ENCODE measurements at places on chromosomes 6 and 20. TPM values are rescaled to one million over a fixed set of nuclear protein-coding genes. Genes with fewer than 3 reads are reported as not detected.

- DNase-seq: no peak
These were observed 19.4 kb downstream of the GPX6 start for GRCh38 chr6:28496099-28496779.

GRCh38 chr6:53441035-53441493 lies 92.3 kb upstream of the ELOVL5 start:
- DNase-seq: no peak

DNA sequence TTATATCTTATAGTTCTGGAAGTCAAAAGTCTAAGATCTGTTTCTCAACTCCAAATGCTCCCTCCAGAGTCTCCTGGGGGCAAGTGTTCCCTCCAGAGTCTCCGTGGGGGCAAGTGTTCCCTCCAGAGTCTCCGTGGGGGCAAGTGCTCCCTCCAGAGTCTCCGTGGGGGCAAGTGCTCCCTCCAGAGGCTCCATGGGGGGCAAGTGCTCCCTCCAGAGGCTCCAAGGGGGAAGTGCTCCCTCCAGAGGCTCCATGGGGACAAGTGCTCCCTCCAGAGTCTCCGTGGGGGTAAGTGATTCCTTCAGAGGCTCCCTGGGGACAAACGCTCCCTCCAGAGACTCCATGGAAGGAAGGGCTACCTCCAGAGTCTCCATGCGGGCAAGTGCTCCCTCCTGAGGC lies 34.0 kb upstream of the THBS2 start:
- DNase-seq: no peak

DNA sequence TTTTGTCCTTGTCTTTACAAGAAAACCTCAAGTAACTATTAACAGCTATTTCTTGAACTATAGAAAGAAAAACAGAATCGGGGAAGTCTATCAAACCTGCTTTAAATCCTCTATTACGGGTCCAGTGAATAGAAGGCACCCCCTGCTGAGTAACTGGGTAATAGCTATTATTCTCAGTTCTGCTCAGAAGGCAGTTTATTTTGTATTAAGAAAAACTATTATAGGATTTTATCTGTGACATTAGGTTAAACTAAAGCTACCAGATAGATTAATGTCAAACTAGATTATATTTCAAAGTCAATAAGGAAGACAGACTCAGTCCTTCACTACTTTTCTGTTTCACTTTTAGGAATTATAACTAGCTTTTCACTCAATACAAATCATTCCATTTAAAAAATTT lies 93.7 kb downstream of the DST start:
- DNase-seq: no peak

DNA sequence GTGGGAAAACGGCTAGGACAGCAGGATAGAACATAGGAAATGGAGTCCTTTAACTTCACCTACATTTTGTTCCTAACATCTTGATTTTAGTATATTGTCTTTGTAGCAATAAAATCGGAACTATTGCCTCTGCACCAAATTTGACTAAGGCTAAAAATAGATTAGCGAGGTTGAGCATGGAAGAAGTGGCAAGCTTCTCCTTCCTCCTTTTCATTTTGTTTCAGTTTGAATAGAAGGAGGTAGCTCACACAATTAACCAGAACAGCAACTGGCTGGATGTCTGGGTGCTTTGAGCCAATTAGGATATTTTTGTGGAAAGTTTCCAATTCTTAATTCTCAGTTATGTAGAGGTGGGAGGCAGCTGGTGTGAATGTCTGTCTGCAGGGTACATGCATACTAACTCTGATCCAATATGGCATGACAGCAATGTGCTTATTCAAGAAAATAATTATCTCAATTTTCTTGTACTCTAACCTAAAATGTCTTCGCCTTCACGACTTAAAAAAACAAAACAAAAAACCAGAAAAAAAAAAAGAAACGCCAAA lies 3.1 kb upstream of the HECA start:
- DNase-seq: no peak

DNA sequence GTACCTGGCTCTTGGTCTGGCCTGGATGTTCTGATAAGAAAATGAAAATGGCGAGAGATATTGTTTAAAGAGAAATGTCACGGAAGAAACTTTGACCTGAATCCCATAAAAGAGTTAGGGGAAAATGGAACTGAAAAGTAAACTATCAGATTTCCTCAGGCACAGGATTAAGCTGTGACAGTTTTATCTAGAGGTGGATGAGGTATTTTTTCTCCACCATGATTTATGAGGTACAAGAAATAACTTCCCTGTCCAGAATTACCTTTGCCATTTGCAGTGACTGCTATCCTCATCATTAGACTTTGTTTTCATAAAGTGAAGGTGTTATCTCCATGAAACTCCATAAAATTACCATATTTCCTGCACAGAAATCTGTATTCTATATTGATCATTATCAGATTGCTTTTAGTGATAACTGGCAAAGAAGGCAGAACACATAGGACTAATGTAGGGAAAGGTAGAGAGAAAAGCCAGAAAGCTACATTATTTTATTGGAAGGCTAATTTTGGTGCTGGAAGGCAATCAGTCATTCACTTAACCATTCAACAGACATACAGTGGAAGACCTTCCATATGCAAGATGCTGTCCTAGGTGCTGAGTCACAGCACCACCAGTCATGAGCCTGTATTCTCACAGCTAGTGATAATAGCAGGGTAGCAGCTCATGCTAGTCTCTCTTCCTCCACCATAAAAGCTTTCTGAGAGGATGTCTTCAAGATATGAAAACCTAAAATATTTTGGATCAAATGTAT lies 427.3 kb upstream of the CITED2 start:
- DNase-seq: no peak

Gene AIF1
- 7.2 TPM for total RNA-seq

- no peak for DNase-seq
These were observed 42.0 kb upstream of the OLIG3 start for GRCh38 chr6:137536104-137536773.

DNA sequence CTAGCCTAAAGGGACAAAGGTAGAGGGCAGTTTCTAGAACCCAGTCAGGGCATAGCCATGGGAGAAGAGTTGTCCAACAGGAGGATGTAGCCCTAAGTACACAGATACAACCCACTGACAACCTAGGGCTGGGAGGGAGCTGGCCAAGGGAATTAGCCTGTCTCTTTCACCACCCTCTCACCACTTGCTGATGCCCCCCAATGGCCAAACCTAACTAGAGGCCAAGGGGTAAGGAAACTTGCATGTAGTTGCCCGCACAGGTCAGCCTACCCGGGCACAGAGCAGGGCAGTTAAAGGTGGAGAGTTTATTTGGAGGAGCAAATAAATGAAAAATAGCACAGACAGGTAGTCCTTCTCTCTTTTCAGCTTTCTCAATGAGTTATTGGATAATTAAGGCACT lies 143.3 kb downstream of the LRFN2 start:
- no peak for DNase-seq

- DNase-seq: no peak
These were observed 266.0 kb upstream of the CITED2 start for GRCh38 chr6:139640448-139640847.

GRCh38 chr6:161405418-161405817 lies 131.6 kb upstream of the AGPAT4 start:
- no peak for DNase-seq

DNA sequence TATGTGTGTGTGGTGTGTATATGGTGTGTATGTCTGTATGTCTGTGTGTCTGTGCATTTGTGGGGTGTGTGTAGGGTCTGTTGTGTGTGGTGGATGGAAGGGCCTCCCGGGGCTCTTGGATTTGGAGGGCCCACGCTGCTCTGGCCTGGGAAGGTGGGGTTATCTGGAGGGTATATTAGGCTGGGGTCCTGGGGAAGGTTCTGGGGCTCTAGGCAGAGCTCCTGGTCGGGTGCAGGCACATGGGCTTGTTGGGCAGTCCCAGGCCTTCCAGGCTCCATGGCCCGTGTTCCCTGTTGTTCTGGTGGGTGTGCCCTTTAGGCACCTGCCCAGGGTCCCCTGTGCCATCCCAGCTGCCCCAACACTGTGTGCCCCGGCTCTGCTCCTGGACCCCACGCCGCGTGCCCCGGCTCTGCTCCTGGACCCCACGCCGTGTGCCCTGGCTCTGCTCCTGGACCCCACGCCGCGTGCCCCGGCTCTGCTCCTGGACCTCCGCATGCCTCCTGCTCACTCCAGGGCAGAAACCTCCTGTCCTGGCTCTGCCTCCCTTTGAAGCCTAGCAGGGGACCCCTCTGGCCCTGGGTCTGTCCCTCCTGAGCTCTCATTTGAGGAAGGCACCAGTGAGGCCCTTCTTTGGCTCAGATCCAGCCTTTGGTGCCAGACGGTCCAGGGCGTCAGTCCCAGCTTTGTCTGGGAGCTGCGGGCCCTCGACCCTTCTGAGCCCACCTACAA lies 10.2 kb upstream of the MYT1 start:
- no peak for DNase-seq

- DNase-seq: no peak
These were observed 229.5 kb upstream of the FOXQ1 start for GRCh38 chr6:1082285-1082935.

Gene PBOV1
- not detected for total RNA-seq

DNA sequence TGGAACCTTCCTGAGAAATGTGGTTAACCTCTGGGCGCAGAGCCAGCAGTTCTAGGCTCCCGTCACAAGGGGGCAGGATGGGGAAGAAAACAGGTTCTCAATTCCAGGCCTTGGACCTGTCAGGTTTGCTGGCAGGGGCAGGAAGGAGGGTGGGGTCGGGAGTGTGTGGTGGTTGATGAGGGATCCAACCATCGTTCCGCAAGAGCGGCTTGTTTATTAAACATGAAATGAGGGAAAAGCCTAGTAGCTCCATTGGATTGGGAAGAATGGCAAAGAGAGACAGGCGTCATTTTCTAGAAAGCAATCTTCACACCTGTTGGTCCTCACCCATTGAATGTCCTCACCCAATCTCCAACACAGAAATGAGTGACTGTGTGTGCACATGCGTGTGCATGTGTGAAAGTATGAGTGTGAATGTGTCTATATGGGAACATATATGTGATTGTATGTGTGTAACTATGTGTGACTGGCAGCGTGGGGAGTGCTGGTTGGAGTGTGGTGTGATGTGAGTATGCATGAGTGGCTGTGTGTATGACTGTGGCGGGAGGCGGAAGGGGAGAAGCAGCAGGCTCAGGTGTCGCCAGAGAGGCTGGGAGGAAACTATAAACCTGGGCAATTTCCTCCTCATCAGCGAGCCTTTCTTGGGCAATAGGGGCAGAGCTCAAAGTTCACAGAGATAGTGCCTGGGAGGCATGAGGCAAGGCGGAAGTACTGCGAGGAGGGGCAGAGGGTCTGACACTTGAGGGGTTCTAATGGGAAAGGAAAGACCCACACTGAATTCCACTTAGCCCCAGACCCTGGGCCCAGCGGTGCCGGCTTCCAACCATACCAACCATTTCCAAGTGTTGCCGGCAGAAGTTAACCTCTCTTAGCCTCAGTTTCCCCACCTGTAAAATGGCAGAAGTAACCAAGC lies 29.6 kb downstream of the SRSF3 start:
- peak; percentile 93 for DNase-seq

Gene DSN1
- total RNA-seq: 9.9 TPM

Gene LBP
- total RNA-seq: not detected

DNA sequence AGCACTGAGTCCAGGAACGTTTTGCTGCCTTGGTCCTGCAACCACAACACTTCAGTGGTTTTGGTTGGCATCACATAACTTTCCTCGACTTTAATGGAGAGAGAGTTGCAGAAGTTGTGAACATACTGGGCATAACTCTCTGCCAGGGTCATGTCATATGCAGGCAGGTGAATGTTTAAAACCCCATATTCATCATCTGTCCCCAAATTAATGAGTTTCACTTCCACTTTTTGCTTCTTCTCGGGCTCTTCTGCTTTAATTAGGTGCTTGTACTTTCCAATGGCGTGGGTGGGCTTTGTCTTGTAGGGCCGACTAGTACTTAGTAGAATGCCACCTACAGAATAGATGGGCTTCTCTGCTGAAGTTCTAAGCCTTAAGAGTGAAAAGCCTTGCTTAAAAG lies 45.2 kb upstream of the TFAP2A start:
- DNase-seq: no peak

GRCh38 chr20:37841389-37841788 lies 61.5 kb upstream of the VSTM2L start:
- no peak for DNase-seq

DNA sequence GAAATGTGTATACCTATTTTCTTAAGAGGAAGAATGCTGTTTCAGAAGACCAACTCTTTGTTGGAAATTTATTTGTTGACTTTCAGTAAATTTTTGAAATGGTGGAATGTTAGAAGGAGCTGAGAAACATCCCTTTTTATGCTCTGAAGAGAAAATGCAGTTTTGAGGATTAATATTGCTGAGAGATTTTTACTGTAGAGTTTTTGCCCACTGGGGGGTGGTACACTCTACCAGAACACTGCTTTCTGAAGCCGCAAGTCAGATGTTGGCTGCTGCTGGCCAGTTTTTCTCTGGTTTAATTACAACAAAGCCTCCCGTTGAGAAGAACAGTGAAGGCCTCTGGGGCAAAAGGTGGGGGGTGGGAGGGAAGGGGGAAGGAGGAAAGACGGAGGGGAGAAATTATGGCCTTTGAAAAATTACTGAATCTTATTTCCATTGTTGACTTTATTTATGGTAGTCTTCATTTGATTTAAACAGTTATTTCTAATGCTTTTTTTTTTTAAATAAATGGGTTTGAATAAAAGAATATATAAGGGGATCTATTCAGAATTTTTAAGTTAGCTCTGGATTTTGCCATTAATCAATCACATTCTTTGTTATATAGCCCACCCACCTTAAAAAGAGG lies 3.0 kb downstream of the FLRT3 start:
- no peak for DNase-seq

GRCh38 chr6:20338156-20338555 lies 63.5 kb upstream of the E2F3 start:
- no peak for DNase-seq

Gene VIP
- not detected for total RNA-seq

Gene RNF182
- 0.80 TPM for total RNA-seq

Gene CCN5
- 41.2 TPM for total RNA-seq

DNA sequence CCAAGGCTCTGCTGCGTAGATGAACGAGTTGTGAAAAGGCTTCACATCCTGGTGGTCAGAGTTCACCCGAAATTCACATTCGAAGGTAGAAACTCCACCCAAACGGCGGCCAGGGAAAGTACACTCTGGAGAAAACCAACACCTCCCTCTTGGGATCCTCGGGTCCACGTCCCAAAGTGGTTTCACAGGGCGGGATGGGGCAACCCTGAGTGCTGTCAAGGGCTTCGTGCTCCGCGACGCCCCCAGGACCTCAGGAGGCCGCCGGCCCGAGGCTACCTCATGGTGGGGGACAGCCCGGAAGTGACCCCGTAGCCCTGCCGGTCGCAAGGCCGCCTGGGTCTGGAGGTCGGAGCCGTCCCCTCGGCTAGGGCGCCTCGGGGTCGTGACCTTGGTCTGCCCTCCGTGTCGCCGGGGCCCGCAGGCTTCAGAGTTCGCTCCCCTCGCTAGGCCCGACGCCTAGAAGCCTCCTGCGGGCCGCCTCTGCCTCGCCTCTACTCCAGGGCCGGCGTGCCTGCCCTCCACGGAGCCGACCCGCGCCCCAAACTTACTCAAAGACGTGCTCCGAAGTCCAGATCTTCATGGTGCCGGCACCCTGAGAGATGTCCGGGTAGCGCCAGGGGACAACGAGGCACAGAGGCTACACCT lies at the start of gene PRELID3B:
Gene PRELID3B (minus strand): TSS at position 636 of the 645 bp plus-strand sequence. CDS start 56 bp downstream, at position 580.
- DNase-seq: no peak

- DNase-seq: no peak
These were observed 860 bp downstream of the DEFB124 start for GRCh38 chr20:31474097-31474436.

Gene BCAS1
- 2.1 TPM for total RNA-seq

- DNase-seq: no peak
These were observed 408 bp downstream of the PTCHD4 start for GRCh38 chr6:48110436-48111142.

- no peak for DNase-seq
These were observed 127.5 kb downstream of the EYA4 start for GRCh38 chr6:133368664-133369063.

Gene LHFPL5
- total RNA-seq: not detected

- DNase-seq: no peak
These were observed 13.6 kb upstream of the TNFRSF21 start for GRCh38 chr6:47323321-47323720.
